Dermis microvascular lymphatic vessel endothelial cell (primary cell): ENCODE measurements at places on chromosomes 7 and 10.

GRCh38 chr10:70617798-70618568, 15.4 kb upstream of the PRF1 start:
- DNase-seq = no peak

GRCh38 chr10:13816195-13816925, 229.6 kb downstream of the PRPF18 start:
- DNase-seq = peak; percentile 60

DNA sequence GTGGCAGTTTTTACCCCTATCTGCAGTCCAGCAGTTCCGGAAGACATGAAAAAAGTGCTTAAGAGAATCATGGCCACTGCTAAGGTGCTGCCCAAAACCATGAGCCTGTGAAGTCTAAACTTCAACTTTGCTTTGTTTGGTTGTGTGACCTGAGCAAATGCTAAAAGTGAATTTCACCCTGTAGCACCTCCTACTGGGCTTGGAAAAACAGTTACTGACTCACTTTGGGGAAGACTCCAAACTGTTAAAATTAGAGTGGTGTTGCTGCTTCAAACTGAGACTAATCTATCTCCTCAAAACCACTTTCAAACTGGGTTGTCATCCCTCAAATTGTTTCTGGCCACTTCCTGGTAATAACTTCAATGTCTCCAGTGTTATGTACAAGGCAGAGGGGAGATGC, 21.3 kb downstream of the MKX start:
- no peak for DNase-seq

GRCh38 chr7:45884136-45884535, 4.2 kb upstream of the IGFBP1 start:
- DNase-seq = no peak

- no peak for DNase-seq
Measured at GRCh38 chr7:134495546-134495945, 31.8 kb upstream of the AKR1B10 start.

DNA sequence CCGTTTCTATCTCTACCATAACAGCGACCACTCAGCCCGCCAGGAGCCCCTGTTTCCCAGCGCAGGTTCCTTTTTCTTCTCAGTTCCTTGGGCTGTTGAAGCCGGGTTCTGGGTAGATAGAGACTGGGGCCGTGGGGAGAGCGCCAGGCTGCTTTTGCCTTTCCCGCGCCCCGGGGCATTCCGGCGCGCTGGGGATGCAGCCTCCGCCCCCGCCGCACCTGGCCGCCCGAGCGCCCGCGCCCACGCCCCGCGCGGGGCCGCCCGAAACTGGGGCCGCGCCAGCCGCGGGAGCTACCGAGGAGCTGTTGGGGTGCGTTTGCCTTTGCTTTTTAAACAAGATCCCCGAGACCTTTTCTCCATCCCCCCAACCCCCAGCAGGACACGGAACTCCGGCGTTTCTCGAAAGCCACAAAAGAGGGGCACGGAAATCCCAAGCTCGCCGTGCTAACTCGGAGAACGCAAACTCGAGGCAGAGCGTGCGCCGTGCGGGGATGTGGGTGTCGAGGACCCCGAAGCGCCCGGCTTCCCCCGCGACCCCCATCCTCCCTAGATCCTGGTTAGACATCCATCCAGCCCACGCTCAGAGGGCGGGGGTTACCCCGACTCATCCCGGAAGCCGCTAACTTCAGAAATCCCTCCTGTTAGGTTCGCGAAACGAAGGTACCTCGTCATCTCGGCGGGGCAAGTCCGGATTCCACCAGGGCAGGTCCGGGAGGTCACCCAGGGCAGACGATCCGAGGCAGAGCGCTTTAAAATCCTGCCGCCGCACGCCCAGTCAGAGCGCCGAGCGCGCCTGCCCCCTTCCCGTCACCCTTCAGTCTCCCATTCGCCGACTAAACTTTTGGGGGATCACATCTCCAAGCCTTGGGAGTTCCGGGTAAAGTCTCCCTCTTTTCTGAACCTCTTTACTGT, 1.0 kb downstream of the GRM8 start:
- no peak for DNase-seq

GRCh38 chr7:91039033-91039432, 225.2 kb upstream of the FZD1 start:
- DNase-seq = no peak

DNA sequence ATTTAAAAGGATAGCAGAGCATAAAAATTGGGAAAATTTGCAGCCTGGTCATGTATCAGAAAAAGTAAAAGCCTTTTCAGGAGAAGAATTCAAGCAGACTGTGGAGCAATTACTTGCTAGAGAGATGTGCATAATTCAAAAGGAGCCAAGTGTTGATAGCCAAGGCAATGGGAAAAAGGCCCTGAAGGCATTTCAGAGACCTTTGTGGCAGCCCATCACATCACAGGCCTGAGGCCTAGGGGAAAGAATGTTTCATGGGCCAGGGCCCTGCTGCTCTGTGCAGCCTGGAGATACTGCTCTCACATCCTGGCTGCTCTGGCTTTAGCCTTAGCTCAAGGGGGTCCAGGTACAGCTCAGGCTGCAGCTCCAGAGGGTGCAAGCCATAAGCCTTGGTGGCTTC, 152.9 kb downstream of the MAGI2 start:
- DNase-seq = no peak

GRCh38 chr10:100984672-100985177, 2.6 kb downstream of the MRPL43 start:
- no peak for DNase-seq

- DNase-seq = no peak
Measured at GRCh38 chr10:87761153-87761552, 56.9 kb downstream of the ATAD1 start.

DNA sequence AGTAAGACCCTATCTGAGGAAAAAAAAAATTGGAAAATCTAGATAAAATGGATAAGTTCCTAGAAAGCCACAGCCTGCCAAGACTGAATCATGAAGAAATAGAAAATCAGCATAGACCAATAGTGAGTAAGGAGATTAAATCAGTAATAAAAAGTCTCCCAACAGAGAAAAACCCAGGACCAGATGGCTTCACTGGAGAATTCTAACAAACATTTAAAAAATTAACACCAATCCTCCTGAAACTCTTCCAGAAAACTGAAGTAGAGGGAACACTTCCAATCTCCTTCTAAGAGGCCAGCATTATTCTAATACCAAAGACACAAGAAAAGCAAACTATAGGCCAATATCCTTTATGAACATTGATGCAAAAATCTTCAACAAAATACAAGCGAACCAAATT, 8.8 kb upstream of the LIMK1 start:
- no peak for DNase-seq

DNA sequence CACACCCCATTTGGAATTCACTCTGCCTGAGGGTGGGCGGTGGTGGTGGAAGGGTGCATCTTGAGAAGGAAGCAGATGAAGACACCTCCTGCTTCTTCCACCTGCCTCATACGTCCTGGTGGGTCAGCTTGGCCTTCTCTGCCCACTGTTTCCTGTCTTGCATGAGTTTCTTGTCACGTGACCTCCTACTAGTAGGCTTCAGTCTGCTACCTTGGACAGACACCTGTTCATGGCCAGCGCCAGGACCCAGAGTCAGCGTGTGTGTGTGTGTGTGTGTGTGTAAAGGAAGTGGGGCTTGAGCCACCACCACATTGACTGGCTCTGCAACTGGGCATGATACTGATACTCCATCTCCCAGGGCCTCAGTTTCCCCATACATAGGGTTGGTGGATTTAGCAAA, 17.1 kb upstream of the VPS37D start:
- DNase-seq = no peak

GRCh38 chr7:94621120-94621519, 34.8 kb downstream of the SGCE start:
- no peak for DNase-seq

- DNase-seq = no peak
Measured at GRCh38 chr7:1907751-1908365, 237.8 kb downstream of the ELFN1 start.

- DNase-seq = peak; percentile 32
Measured at GRCh38 chr10:104113376-104113956, 8.5 kb upstream of the SFR1 start.

DNA sequence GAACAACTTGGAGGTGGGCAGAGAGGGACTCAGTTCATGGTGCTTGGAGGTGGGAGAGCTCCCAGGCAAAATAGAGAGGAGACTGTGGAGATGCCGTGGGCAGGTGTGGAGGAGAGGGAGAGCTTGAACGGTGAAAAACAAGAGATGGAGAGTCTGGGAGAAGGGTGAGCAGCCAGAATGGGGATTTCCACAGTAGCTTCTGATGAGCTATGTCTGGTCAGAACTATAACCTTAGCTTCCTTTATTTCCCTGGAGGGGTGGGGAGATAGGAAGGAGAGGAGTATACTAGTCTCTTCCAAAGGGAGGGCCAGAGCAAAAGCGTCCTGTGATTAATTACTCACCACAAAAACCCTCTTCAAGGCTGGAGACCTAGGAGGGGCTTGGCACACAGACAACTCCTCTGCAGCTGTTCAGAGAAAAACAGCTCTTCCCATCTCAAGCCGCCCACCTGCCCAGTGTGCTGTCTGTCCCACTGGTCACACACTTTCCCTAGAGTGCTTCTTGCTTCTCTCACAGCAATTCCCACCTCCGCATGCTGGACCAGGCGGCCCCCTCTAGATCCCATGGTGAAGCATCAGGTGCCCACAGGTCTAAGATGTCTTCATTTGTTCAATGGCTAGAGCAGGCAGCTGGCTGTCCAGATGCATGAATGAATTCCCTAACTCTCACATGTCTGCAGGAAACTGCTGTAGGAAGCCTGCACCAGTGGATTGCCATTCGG, 41.9 kb downstream of the TAS2R41 start:
- no peak for DNase-seq

- no peak for DNase-seq
Measured at GRCh38 chr7:134851141-134851540, 71.7 kb downstream of the CALD1 start.
